ENCODE measurements at places on chromosomes 6 and 20.

- DNase-seq = no peak
These were observed 4.3 kb upstream of the MTG2 start for GRCh38 chr20:62178316-62179161.

GRCh38 chr20:47453167-47453782 lies 48.4 kb upstream of the NCOA3 start:
- no peak for DNase-seq

- DNase-seq = no peak
These were observed 1.3 kb downstream of the GDAP1L1 start for GRCh38 chr20:44248410-44248759.

GRCh38 chr6:85490516-85491248 lies 40.8 kb downstream of the NT5E start:
- no peak for DNase-seq

DNA sequence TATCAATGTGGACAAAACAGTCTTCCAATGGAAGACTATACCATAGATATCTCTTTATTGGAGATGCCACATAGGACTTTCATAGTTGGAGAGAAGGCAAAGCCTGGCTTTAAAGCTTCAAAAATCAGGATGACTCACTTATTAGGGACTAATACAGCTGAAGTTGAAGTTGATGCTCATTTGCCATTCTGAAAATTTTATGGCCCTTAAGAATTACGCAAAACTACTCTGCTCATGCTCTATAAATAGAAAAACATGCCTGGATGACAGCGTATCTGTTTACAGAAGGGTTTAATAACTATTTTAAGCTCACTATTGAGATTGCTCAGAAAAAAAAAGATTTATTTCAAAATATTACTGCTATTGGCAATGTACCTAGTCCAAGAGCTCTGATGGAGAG lies 155.5 kb upstream of the DST start:
- DNase-seq = no peak

DNA sequence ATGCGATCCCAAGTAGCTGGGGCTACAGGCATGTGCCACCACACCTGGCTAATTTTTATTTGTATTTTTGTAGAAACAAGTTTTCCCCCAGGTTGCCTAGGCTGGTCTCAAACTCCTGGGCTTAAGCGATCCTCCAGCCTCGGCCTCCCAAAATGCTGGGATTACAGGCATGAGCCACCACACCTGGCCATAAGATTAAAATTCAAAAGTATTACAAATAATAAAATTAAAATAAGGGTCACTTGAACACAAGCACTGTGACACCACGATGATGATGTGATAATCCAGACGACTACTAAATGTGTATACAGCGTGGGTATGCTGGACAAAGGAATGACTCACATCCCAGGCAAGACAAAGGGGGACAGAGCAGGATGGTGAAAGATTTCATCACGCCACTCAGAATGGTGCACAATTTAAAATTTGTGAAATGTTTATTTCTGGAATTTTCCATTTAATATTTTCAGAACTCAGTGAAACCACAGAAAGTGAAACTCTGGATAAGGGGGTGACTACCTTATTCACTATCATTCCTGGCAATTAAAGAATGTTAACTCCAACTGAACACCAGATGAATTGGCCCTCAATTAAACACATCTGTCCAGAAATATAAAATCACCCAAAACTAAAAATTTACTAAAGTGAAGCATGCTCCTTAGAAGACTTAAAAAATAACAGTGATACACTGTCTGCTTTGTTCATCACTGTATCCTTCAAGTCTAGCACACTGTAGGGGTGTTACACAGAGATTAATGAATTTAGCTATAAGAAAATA lies 13.1 kb downstream of the B4GALT5 start:
- no peak for DNase-seq

DNA sequence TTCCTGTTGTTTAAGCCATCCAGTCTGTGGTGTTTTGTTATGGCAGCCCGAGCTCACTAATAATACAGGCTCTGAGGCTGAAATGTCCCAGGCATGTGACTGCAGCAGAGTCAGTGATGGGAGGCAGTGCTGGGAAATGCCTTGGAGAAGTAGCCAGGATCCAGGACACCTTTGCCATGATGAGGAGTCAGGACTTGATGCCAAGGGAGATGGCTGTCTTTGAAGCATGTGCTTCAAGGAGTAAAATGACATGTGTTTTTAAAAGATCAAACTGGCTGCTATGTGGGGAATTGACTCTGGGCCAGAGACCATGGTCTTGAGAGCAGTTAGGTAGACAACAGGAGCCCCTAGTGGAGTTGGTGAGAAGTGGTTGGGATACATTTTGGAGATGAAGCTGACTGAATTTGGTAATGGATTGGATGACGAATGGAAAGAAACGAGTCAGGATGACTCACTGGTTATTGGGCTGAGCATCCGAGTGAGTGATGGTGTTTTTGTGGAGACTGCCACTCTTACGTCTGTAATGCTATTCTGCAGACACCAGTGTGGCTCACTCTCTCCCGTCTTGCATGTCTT lies 322.2 kb downstream of the PLCB1 start:
- no peak for DNase-seq
